Fibroblast of skin of back (primary cell): ENCODE measurements at places on chromosomes 7 and 10.
A peak's percentile ranks its signal among the peaks of the same experiment; 100 is the strongest.

DNA sequence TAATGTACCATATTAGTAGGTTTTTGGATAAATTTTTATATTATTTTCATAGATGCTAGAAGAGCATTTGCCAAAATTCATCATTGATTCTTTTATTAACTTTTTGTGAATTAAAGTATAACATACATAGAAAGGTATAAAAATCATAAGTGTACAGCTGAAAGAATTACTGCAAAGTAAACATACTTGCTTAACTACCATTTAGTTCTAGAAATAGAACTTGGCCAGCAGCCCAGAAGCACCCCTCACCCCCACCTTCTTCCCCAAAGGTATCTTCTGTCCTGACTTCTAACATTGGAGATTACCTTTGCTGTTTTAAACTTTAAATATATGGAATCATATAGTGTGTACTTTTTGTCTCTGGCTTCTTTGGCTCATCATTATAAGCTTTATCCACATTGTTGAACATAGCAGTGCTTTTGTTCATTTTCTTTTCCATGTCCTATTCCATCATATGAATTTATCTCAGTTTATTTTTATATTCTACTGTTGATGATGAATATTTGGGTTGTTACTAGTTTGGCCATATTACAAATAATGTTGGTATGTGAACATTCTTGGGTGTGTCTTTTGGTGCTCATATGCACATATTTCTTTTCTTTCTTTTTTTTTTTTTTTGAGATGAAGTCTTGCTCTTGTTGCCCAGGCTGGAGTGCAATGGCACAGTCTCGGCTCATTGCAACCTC is 142.8 kb downstream of the ADK start:
- DNase-seq = peak; percentile 93

- no peak for DNase-seq
These were observed 25.2 kb downstream of the AOC1 start for GRCh38 chr7:150877536-150877935.

DNA sequence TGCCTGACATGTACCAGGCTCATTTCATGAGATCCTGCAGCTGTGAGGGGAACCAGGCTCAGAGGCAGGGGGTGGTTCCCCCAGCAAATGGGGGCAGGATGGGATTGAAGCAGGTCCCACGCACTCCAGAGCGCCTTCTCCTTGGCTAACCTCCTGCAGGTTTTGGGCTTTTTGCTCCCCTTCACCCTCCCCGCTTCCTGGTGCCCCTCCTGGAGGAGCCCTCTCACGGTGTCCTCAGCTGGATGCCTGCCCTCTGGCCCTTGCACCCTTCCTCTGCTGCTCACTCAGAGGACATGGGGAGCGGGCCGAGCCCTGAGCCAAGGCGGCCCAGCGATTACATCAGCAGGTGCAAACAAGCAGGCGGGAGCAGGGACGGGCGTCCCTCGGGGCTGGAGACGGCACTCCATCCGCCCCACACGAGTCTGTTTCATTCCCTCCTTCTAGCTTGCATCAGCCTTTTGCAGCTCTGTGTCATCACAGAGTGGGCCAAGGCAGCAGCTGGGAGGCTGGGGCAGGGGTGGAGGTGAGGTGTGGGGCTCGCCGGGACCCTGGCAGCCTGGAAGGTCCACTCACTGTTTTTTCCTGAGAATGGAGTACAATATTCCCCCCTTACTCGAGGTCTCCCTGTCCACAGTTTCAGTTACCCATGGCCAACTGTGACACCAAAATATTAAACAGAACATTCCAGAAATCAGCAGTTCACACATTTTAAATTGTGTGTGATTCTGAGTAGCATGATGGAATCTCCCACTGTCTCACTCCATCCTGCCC is 52.7 kb upstream of the SLC29A3 start:
- peak; percentile 85 for DNase-seq

DNA sequence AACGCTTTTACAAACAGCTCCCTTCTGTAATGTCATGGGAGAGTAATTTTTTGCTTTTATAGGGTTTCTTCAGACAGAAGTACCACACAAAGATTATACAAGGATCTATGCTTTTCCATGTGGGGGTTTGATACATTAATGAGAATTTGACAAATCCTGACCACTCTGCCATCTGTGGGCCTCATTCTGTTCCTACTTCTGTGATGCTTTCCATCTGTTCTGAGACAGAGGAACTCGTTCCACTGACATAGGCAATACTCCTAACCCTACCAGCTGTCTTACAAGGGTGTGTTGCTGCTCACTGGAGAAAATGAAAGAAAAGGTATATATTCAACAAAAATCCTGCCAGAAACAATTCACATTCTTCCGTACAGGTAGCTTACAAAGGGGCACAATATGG is 59.4 kb upstream of the NAMPT start:
- no peak for DNase-seq

DNA sequence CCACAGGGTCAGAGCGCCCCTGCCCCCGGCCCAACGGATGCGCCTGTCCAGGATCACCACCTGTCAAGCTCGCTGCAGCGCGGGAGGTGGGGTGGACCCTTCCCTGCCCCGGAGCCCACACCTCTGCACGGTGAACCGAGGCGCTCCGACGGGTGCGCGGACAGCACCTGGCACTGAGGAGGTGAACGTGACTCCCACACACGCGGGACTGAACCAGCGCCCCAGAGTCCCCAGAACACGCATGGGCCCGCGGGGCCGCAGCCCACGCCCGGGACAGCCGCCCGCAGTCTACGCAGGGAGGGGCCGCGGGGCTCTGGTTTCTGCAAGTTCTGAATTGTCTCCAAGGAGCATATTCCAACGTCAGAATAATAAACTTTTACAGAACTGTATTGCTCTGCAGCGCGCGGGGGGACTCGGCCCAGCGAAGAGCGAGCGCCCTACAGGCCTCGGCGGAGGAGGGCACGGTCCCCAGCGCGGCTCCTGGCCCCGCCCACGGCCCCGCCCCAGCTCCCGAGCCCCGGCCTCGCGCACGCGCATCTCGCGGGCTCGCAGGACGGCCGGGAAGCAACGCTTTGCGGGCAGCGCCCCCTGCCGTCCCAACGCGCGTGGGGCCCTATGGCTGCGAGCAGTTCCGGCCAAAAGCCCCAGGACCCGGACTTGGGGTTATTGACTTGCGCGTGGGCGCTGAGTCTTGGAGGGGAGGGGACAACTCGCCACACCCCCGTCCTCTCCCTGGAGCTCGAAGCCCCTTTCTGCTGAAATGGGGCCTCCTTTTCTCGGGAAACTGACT is 29.7 kb downstream of the OAT start:
- peak; percentile 81 for DNase-seq

DNA sequence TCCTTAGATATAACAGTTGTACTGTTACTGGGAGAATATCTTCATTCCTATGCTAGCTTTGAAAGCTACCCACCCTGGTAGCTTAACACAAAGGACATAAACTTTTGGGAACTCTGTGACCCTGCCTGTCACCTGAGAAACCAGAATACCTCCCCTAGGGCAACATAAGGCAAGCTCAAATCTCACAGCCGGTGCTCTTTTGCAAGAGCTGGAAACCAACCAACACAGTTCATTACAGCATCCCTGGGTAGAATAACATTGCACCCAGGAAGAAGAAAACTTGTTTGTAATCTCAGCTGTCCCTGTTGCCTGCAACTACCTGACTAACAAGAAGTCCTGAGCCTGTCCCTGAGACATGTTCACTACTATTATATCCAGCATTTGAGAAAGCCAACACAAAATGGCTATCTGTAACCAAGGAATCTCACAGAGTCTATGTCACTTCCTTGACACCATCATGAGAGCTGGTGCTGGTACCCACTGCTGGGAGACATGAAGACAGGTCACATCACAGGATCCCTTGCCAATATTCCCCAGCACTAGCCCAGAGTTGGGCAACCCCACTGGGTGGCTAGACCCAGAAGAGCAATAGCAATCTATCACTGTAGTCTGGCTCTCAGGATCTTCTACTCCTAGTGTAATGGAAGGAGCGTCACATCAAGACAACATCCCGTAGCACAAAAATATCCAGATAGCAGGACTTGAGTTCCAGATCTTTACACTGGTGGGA is 31.3 kb downstream of the AKR1C3 start:
- DNase-seq = no peak
